ENCODE measurements at places on chromosomes 12 and 14.
A peak's percentile ranks its signal among the peaks of the same experiment; 100 is the strongest.

- no peak for DNase-seq
These were observed 33.9 kb downstream of the ACTN1 start for GRCh38 chr14:68945190-68945584.

- no peak for DNase-seq
These were observed 339.8 kb downstream of the EMP1 start for GRCh38 chr12:13536219-13536910.

DNA sequence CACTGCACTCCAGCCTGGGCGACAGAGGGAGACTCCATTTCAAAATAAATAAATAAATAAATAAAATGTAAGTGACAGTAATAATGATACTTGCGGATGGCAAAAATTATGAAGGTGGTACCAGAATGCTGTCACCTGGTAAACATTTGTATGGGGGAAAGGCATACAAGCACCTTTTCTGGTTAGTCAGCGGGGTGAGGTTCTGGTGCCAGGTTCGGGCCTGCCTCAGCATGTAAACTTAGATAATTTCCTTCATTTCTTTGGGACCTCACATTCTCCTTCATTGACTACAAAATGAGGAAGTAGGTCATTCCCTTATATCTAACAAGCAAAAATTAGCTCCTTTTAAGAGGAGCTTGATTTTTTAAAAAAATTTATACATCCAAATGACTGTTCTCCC is 10.8 kb downstream of the VTI1B start:
- no peak for DNase-seq

- DNase-seq: no peak
These were observed 890 bp downstream of the TEP1 start for GRCh38 chr14:20412411-20412810.

DNA sequence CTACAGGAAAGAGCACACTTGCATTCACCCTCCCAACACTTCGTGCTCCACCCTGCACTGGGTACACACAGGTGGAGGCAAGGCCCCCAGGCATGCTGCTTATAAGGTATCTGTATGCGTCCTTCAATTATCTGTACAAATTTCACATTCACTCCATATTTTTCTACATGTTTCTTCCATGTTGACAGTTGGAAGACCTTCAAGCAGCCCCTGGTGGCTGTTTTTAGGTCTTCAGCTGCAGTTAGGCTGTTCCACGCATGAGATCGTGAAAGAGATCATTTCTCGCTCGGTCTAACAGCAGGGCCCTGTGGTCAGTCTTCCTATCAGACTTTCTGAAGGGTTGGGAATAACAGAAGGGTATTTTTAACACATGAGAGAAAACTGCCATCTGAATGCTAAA is 47.1 kb downstream of the PLXNC1 start:
- no peak for DNase-seq

- no peak for DNase-seq
These were observed 518 bp upstream of the OSBPL8 start for GRCh38 chr12:76560086-76560491.

GRCh38 chr14:74476107-74476506 is 17.0 kb downstream of the NPC2 start:
- no peak for DNase-seq

GRCh38 chr12:15829949-15830348 is 40.8 kb upstream of the EPS8 start:
- no peak for DNase-seq

DNA sequence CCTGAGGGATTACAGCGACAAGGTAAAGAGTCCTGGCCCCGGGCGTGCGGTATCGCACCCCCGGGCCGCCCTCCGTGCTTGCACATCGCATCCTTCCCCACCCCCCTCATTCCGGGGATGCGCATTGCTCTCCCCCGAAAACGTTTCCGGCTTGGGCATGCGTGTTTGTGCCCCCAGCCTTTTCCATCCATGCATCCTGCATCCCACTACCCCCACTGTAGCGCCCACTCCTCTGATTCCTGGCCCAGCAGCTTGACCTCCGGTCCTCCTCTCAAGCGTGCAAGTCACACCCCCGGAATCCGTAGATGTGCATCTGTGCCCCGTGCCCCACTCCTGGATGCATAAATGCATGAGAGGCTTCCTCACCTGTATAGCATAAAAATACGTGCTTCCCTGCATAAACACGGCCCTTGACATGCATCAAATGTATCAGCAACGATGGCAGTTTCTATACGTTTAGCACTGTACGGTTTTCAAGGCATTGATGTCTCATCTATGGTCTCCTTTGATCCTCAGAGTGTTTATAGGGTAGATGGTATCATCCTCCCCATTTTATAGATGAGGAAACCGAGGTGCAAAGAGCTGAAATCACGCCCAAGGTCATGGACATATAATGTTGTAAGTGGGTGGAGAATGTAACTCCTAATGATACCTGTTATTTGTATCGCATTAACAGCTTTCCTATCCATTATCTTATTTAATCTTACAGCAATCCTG is 484 bp downstream of the RIC8B start:
- DNase-seq: no peak

- DNase-seq: no peak
These were observed 93.6 kb downstream of the TXNDC16 start for GRCh38 chr14:52458721-52459085.

DNA sequence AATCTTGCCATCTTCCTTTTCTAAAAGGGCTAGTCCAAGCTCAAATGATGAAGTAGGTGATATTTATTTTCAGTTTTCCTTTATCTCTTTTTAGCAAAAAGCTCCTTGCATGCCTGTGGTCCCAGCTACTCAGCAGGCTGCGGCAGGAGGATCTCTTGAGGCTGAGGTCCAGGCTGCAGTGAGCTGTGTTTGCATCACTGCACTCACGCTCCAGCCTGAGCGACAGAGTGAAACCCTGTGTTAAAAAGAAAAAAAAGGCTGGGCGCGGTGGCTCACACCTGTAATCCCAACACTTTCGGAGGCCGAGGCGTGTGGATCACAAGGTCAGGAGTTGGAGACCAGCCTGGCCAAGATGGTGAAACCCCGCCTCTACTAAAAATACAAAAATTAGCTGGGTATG is 5.0 kb downstream of the TMEM116 start:
- DNase-seq: no peak

GRCh38 chr12:84811291-84811690 is 101.3 kb downstream of the SLC6A15 start:
- no peak for DNase-seq

DNA sequence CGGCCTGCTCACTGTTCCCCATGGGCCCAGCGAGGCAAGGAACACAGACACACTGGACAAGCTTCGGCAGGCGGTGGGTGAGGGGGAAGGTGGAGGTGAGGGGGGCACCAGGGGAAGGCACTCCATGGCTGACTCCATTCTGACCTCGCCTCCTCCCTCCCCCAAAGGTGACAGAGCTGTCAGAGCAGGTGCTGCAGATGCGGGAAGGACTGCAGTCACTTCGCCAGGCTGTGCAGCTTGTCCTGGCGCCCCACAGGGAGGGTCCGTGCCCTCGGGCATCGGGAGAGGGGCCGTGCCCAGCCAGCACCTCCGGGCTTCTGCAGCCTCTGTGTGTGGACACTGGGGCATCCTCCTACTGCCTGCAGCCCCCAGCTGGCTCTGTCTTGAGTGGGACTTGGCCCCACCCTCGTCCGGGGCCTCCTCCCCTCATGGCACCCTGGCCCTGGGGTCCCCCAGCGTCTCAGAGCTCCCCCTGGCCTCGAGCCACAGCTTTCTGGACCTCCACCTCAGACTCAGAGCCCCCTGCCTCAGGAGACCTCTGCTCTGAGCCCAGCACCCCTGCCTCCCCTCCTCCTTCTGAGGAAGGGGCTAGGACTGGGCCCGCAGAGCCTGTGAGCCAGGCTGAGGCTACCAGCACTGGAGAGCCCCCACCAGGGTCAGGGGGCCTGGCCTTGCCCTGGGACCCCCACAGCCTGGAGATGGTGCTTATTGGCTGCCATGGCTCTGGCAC is 10.6 kb downstream of the MCRS1 start:
- DNase-seq: no peak

- no peak for DNase-seq
These were observed 97.7 kb downstream of the ETV6 start for GRCh38 chr12:11746940-11747716.

GRCh38 chr12:68291396-68292036 is 38.1 kb upstream of the IL22 start:
- DNase-seq: no peak

- no peak for DNase-seq
These were observed 53.2 kb downstream of the GOLGA5 start for GRCh38 chr14:92847278-92847677.

DNA sequence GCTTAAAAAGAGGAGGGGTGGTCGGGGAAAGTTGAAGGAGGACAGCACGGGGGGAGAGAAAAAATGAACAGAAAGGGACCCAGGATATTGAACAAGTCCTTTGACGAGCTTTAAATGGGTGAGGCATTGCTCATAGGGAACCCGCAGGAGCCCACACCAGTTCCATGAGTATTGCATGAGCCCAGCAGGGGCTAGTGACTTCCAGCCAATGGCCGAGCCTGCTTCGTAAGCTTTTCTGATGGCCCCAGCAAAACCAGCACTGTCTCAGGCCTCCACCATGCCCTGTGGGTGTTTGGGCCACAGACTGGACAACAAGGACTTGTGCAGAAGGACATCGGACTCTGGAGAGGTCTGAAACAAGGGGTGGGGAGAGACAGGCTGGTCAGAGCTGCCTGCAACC is 109.5 kb downstream of the ZFP36L1 start:
- DNase-seq: no peak

GRCh38 chr12:110543252-110543959 is 39.7 kb downstream of the PPTC7 start:
- peak; percentile 96 for DNase-seq

DNA sequence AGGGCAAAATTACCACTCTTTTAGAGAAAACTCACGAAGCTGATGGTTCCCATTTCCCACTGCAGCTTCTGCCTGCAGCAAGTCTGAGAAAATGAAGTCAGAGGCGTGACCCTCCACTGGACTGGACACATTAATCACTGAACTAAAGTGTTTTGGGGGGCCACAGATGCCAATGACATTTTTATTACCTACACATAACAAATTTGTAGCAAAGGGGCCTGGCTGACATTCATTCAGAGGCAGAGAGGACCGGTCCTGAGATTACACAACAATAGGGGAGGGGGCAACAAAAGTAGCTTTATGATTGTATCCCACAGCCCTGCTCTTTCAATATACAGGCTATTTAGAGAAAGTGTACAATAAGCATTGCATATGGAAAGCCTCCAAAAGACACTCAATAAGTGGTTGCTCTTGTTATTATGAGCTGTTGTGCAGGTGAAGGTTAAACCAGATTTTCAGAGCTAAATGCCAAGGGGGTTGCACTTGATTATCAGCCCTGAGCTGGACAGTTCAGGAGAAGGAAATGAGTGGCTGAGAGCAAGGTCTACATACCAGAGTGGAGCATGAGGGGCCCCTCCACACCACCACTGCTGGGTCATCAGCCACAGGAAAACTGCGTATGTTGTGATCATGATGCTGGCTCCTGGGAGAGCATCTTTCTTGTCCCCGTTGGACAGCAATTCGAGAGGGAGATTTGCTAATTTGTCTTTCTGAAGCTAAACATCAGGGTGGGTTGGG is 41.5 kb upstream of the CCDC60 start:
- DNase-seq: no peak

DNA sequence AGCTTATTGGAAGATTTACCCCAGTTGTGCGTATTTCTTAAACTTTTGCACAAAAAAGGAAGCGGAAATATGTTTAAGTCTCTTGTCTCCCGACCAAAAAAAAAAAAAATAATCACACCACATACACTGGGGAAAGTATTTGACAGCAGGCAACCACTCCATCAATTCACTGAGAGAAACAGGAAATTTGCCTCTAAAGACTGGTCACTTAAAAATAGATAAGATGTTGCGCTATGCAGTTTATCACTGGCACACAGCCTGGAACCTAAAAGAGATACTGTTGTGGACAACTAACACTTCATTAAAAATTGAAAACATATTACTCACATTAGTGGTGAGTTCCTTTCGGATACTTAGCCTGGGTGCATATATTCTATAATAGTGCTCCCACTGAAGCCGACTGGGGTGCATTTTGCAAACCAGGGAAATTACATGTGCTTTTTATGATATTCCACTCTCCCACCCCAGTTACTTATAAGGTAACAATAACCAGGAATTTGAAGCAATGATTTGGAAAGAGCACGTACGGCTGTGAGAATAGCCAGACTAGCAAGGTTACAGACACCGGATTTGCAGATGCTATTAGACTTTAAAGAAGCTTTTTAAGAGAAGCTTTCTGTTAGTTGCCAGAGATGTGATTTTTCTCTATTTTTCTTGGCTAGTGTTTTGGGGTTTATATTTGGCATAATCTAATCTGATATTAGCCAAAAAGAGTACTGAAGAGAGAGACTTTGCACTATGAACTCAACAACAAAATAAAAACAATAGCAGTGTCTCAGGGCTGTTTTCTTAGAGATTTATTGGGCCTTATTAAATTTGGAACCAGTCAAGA is 311.5 kb downstream of the NOVA1 start:
- no peak for DNase-seq

DNA sequence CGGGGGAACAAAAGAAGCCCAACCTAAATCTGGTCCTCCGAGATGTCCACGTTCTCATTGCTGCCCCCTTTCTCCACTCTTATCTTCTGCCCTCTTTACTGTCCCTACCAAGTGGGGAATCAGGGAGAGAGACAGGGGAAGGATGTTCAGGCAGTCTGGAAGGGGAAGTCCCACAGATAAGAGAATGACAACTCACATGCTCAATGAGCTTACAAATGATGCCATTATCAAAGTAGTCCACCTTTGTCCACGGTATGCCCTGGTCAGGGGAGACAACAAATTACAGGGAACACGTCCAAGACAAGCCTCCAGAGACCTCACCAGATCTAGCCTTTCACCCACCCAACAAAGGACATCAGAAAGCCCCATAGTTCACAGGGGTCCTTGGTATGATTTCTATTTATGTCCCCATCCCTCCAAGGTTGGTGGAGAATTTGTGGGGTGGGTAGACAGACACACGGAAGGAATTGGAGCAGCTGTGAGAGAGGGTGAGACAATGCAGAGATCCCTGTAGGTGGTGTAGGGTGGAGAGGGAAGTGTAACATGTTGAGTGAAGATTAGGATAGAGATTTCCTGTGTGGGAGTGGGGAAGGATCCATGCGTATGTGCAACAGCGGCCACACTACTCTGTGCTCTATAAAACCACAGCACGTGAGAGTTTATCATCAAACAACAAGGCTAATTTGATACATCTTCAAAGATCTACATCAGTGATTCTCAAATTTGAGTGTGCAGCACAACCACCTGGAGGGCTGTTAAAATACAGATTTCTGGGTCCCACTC is 10.7 kb downstream of the MYO1A start:
- no peak for DNase-seq

GRCh38 chr12:129862561-129863175 is 41.2 kb downstream of the TMEM132D start:
- no peak for DNase-seq

GRCh38 chr12:19886639-19887064 is 447.4 kb downstream of the AEBP2 start:
- DNase-seq: no peak

GRCh38 chr12:19547271-19547671 is 108.0 kb downstream of the AEBP2 start:
- DNase-seq: no peak

All from suprapubic skin (tissue), 4 donors.